ENCODE measurements at places on chromosomes 16 and 17.
A peak's percentile ranks its signal among the peaks of the same experiment; 100 is the strongest.

DNA sequence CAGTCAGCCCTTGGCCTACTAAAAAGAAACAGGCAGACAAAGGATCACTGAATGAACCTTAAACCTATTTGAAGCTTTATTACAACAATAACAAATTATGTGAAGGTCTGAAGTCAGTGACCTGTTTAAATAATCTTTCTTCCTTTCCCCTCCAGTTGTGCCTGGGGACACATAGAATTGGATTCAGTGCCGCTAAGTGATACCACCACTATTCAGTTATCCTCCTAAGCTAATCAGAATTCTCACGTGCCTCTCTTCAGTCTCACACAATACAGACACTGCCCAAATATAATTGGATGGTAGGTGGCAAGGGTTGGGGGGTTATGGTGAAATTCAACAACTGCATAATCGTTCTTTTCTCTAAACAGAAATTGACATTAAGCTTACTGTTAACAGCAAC is 11.4 kb downstream of the TXNDC11 start:
- DNase-seq = no peak

DNA sequence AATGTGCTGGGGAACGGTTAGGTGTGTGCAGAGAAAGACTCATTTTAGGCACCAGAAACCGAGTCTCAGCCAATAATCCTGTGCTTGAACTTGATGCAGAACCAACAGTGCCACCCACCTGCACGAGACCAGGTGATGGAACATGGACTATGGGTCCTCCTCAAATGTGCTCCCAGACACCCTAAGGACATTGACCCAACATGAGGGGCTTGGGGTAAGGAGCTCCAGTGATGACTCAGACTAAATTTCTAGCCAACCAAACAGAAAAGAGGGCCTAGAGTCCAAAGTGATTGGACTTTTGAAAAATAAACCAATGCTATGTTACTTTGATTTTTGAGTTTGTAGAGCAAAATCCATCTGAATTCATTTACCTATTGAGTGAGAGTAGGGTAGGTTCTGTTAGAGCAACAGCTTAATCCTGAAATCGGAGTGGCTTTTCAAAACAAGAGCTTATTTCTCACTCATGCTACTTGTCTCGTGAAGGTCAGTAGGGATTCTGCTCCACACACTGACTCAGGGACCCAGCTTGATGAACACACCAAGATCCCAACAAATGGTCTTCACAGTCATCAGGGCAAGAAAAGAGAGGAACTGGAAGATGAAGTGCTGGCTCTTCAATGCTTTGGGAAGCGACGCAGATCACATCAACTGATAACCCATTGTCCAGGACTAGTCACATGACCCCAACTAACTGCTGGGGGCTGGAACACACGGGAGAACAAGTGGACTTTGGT is 21.8 kb downstream of the FAM20A start:
- DNase-seq = no peak

GRCh38 chr17:40612599-40613244 is 34.9 kb downstream of the SMARCE1 start:
- no peak for DNase-seq

DNA sequence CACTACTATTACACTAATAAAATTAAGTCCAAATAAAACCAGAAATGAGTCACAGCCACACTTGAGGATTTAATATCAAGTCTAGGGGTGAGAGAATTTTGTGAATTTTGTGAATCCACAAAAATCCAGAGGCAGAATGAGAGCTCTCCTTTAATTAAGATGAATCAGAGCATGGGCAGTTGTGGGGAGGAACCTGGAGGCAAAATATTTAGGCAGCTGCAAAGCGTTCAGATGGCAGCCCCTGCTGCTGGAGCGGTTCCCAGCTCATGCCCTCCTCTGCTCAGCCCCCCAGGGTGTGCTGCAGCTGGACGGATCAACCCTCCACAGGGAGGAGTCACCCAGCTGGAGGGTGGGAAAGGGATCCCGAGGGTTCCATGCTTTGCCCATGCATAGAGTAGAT is 43.4 kb upstream of the IRX6 start:
- no peak for DNase-seq

DNA sequence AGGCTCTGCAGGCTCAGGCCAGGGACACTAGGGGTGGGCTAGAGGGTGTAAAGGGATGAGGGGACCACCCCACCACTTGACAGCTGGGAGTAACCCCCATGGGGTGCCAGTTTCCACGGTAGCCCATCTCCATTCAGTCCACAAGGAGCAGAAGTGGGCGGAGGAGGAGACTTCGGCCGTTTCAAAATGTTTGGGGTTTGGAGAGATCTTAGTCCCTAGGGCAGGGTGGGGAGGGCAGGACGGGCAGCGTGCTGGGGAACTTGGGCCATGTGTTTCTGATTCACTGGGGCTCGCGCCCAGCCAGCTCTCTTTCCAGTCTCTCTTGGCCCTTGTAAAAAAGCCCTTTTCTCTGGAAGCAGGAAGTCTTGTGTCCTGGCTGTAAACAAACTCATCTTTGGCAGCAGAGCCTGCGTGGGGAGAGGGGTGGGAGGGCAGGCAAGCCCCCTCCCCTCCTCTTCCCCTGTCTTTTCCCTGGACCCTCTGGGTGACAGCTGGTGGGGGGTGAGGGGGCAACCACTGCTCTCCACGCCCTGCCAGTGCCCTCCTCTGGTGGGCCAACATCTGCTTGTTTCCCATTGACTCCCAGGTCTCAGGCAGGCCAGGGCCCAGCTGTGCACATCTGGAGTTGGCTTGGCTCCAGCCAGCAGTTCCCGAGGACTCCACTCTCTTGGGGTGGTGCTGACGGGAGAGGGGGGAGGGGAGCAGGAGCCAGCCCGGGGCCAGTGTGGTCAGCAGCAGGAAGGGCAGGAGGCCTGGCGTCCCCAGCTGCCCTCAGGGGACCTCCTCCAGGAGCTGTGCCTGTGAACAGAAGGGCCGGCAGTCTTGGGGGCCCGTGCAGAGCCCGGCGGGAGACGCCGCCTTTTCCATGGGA is 8.1 kb downstream of the CYGB start:
- DNase-seq = peak; percentile 24

GRCh38 chr17:72477491-72477890 is 356.7 kb downstream of the SOX9 start:
- DNase-seq = no peak

DNA sequence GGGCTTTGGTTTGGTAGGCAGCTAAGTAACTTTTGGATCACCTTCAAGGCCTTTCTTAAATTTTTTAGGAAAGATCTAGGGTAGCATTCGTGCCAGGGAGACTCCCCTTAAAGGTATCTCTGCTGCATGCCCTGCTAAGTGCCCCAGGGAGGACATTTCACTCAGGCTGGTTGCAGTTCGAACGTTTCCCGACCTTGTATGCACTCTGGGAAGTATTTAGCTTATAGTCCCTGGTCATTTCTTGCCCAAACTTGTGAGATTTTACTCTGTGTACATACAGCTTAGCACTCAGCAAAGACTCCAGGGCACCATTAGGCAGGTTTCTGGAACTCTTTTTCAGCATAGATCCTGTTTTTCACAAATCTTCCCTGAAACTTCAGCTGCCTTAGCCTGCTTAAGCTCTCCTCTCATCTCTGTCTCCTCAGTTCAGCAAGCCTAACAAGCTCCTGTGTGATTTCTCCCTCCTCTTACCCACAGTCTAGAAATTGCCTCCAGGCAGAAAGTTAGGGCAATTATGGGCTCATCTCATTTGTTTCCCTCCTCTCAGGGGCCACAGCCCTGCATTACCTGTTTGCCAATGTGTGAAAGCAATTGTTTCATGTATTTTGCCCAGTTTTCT is 84.6 kb downstream of the MRTFB start:
- DNase-seq = no peak

- DNase-seq = no peak
Measured at GRCh38 chr16:11045846-11046245, 101.5 kb downstream of the CLEC16A start.

- DNase-seq = no peak
Measured at GRCh38 chr17:43140396-43141332, 15.5 kb upstream of the BRCA1 start.

DNA sequence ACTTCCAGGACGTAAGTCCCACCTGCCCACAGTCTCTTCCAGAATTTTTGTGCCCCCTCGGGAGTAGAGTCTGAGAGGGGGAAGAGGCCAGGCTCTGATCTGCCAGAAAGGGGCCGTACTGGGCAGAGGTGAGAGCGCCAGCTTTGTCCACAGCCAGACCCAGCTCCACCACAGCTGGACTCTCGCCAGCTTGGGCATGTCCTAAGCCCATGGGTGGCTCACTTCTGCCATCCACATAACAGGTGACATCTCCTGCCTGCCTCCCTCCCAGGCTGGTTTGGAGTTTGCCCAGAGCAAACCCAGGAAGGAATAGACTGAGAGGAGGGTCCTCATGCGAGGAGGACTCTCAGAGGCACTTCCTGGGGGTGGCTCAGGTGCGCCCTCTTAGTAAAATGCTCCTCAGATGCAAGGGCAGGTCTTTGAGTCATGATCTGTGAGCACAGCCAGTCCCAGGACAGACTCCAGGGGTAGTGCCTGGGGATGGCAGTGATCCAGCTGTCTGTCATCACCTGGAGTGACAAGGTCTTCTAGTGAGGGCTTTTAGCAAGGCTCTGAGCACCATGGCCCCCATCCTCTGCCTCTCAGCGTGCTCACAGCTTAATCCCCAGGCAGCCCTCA is 89.2 kb downstream of the AMFR start:
- DNase-seq = no peak

DNA sequence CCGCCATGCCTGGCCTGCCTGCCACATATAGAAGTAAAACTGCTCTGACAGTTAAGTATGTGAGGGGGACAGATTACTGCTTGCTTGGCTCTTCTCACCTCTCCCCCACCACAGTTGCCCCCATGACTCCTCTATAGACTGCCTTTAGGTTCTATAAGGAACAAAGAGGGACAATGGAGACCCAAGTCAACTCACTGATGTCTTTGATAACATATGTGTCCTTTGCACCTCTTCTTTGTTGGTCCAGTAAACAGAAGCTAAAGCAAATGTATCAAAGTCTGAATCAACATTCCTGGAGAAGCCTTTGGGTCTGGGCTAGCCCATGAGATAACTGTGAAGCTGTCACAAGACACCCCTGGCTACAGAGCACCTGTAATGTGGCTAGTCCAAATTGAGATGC is 27.1 kb downstream of the NUDT7 start:
- no peak for DNase-seq

GRCh38 chr16:31002250-31002700 is 8.2 kb downstream of the STX1B start:
- DNase-seq = no peak

DNA sequence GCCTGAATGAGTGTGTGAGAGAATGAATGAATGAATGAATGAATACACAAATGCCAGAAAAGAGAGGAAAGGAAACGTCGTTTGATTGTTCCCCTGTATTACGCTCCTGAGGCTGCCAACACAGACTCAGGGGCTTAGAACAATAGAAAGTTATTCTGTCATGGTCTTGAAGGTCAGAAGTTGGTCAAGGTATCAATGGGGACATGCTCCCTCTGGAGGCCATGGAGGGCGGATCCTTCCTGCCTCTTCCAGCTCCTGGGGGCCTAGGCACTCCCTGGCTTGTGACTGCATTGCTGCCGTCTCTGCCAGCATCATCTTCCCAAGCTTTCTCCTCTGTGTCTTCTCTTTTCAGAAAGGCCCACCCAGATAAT is 1.5 kb upstream of the SLC38A8 start:
- DNase-seq = no peak

DNA sequence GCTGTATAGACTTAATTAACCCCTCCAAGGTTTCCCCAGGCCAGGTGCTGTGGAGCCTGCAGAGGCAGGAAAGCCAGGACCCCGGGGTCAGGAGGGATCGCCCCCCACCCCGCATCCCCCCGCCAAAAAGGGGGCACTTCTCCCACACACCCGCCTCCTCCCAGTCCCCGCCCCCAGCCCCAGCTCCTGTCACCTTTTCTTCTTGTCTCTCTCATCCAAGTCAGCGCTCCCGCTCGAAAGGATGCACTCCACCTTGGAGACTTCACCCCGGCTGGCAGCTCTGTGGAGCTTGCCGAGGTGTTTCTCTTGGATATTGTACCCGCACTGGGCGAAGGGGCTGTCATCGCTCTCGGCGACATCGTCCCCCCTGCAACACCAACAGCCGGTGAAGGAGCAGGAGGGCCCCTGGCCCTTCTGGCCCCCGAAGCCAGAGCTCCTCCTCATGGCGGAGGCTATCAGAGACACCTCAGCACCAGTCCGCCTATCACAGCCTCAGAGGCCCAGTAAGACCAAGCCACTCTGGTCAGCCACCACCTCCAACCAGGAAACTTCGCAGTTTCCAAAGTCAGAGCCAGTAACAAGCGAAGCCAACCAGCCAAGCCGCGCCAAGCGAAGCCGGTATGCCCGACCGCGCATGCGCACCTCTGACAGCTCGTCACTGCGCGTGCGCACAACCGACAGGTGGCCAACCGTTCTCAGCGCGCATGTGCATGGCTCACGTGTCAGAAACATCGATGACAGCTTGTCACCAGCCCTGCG is 52.5 kb downstream of the SHCBP1 start:
- DNase-seq = no peak

DNA sequence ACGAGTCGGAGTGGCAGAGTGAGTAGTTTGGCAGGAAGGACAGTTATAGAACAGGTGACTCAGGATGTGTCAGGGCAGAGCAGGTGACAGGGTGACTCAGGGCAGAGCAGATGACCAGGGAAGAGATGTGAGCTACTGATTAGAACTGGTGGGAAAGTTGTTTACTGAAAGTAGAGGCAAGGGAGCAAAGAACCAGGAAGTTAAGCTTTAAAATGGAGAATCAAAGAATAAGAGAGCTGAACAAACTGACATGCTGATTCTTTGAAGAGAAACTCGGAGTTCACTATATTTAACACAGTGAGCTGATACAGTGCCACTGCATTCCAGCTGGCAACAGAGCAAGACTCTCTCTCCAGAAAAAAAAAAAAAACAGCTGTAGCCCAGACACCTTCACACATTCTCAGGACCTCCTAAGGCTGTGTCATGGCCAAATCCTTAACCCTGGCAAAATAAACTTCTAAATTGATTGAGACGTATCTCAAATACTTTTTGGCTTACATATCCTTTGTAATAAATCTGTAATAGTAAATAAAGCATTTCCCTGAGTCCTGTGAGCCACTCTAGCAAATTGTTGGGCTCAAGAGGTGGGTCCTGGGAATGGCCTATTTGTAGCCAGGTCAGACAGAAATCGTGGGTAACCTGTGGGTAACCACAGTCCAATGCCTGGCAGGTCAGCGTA is 12.3 kb upstream of the UBE2I start:
- peak; percentile 22 for DNase-seq

DNA sequence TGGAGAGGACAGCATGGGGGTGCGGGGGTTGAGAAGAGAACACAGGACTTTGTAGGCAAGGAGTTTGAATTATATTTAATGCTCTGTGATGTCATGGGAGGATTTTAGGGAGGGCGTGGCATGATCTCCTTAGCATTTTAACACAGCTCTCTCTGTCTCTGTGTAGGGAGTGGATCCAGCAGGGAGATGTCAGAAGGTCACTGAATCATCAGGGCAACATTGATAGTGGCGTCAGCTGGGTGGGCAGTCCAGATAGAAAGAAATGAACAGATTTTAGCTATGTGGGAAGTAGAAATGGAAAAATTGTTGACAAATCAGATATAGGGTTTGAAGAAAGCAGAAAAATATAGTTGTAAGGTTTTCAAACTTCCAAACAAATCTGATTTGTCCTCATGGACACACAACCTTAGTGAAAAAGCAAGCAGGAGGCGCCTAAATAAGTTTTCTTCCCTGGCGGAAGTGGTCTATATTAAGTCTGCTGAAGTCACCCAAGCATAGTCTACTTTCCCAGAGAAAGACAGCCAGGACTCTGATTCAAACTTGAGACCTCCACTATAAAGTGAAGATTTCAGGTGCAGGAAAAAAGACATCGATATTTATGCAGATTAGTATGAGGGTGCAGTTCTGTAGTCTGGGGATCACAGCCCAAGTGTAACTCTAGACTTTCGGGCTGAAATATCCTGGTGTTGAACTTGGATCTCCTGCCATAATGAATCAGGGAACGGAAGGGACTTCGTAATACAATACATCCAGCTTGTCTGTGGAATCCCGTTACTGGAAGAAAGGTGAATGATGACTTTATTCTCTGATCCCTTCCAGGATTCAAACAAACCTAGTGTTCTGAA is 10.1 kb upstream of the PCTP start:
- no peak for DNase-seq
